ENCODE measurements at places on chromosomes 2 and 18. TPM values are rescaled to one million over a fixed set of nuclear protein-coding genes. Genes with fewer than 3 reads are reported as not detected.

- DNase-seq = no peak
Observed at GRCh38 chr2:195734395-195734794, 77.4 kb downstream of the SLC39A10 start.

DNA sequence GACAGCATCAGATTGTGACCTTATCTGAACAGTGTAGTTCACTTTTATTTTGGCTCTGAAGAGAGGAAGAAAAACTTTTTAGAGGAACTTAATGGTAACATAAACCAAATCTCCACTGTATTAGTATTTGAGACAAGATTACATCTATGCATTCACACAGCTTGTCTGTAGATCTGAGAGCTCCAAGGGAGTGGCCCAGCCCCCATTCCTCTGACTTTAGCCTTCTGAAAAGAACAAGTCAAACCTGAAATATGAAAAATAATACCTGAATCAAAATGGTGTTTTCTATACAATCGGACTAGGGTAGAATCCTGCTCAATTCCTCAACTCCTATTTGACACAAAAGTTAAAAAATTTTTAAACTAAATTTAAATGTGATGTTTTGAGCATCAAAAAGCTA, 23.1 kb downstream of the STARD7 start:
- no peak for DNase-seq

CYP27C1 gene
- total RNA-seq = 3.8 TPM

DNA sequence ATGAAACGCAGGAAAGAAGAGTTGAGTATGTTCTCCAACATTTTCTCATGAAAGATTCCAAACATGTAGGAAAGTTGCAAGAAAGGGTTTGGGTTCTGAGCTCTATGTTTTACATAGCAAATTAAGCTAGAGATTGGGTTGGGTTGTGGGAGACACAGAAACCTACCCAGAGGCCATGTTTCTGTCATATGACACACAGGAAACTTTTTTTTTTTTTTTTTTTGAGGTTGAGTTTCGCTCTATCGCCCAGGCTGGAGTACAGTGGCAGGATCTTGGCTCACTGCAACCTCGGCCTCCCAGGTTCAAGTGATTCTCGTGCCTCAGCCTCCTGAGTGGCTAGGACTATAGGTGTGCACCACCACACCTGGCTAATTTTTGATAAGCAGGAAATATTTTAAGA, 57.6 kb downstream of the DOCK10 start:
- DNase-seq = no peak

- no peak for DNase-seq
Observed at GRCh38 chr18:35662293-35663062, 80.9 kb downstream of the GALNT1 start.

RPE gene
- 92.3 TPM for total RNA-seq

DNA sequence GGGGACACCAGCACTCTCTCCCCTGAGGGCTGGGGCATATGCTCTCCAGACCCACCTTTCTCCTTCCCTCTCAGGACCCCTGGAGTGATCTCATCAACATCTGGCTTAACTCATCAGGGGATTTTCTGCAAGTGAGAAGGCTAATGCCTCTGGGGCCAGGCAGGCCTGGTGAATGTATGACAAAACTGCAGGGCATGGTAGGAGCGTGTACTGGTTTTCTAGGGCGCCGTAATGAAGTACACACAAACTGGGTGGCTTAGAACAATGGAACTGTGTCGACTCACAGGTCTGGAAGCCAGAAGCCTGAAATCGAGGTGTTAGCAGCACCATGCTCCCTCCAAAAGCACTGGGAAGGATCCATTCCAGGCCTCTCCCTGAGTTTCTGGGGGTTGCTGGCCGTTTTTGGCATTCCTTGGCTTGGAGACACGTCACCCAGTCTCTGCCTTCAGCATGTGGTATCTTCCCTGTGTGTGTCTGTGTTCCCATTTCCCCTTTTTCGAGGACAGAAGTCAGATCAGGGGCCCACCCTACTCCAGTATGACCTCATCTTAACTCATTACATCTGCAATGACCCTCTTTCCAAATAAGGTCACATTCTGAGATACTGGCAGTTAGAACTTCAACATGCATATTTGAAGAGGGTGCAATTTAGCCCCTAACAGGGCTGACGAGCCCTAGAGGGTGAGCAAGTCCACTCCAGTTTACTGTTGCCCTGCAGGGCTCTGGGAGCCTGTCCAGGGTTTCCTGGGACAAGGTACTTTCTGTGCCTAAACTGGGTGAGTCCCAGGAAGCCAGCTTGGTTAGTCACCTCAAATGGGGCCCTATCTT, 45.5 kb upstream of the CAB39 start:
- DNase-seq = peak; percentile 26

STPG4 gene
- total RNA-seq = not detected

DNA sequence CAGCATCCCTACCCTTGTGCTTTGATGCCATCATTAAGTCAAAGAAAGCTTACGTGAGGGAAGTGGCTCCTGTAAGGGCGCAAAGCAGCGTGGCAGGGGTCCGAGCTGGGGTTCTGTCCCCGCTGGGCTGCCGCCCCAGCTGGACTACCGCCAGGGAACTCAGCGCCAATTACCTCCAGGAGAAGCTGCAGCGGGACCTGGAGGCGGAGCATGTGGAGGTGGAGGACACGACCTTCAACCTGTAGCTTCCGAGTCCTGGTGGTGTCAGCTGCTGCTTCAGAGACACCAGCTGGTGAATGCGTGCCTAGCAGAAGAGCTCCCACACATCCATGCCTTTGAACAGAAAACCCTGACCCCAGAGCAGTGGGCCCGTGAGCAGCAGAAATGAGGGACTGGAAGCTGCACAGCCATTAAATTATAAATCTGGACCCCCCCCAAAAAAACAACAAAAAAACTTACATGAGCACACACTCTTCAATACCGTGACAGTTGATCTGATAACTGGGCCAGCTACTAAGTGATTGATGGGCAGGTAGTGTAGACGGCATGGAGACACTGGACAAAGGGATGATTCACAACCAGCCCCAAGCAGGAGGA, 20.1 kb upstream of the YES1 start:
- peak; percentile 48 for DNase-seq

GRCh38 chr2:211351987-211352386, 795.6 kb downstream of the CPS1 start:
- no peak for DNase-seq

- no peak for DNase-seq
Observed at GRCh38 chr2:121998751-121999150, 243.3 kb downstream of the TSN start.

DNA sequence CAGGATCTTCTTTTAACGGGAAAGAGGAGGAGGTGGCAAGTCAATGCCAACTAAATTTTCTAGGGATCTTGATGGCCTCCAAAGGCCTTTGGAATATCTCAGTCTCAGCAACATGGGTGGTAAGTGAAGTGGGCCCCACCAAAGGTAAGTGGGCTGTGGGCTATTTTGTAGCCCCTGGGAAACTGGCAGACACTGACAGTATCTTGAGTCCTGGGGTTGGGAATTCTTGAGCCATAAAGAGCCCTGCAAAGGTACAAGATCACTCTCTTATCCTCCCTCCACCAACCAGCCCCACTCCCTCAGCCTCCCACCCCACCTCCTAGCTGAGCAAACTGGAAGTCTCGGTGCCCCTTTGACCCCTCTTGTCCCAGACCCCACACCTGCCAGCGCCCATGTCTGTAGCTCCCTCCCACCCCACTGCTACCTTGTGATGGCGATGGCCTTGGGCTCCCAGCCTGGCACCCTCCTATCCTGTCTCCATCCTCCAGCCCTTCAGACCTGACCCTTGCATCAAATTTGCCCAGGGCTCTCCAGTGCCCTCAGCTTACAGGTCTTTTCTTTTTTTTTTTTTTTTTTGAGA, 8.5 kb downstream of the ATP6V1B1 start:
- DNase-seq = no peak

DNA sequence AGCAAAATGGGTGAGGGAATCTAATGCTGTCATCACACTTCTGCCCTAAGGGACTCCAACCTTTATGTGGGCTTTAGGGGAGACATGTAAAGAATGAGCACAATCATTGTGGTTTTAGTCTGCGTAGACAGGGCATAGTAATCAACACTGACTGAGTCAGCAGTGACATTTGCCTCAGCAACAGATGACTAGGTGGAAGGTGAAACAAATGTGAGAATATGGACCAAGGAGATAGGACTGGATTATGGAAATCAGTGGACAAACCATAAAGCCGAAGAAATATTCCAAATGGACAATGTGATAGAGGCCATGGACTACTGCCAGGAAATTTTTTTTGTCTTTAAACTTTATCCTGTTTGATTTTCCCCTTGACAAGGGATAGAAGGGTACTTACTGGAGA, 83.9 kb downstream of the PDK1 start:
- no peak for DNase-seq

DNA sequence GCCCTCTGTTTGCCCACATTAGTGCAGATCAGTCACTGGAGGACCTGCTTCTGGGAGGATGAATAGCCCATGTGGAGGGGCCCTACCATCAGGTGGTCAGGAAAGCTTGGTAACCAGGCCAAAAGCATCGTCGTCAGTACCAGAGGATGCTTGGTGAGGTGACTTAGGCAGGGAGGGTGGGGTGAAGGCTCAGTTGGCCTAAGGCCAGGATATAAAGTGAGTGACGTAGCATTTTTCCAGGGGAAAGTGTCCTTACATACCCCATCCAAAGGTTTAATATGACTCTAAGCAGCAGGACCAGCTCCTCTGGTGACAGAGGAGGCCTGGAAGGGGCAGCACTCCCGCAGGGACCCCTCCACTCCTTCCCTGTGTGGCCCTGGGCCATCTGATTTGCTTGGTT, 27.7 kb upstream of the DNMT3A start:
- DNase-seq = no peak

SPAST gene
- total RNA-seq = 43.6 TPM

DNA sequence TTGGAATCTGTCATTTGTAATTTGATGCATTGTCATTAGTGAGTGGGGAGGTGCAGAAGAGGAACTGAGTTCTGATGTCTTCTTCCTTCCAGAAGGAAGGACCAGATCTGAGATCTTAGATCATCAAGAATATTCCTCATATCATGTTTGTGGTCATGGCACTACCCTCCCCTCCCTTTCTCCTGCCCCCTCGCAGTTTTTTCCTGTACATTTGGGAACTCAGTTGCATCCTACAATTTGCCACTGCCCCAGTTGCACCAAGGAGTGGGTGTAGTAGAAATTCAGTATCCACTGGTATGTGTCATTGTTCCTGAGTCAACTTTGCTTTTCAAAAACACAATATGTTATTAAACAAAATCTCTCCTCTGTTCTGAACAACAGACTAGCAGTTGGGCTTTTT, 26.6 kb upstream of the ACVR1 start:
- DNase-seq = no peak

REG1A gene
- total RNA-seq = 2.3 TPM

SPRED2 gene
- total RNA-seq = 13.5 TPM

DNA sequence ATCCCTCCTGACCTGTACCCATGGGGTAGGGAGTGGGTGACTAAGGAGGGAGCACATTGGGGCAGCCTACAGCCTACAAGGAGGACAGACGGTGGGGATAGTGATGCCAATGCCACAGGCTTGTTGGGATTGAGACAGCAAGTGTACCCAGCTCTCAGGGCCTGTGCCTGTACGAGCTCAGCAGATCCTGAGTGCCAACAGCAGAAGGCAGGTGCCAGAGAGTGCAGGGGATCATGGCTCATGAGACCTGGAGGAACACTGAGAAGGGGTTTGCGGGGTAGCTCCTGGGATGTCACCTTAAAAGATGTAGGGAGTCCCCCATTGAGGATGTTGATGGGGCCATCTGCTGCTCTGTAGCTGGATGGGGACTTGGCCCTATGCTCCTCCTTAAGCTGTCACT, 10.3 kb upstream of the SNED1 start:
- DNase-seq = no peak

GRCh38 chr2:232418056-232418455, 11.4 kb downstream of the ALPG start:
- DNase-seq = no peak

GRCh38 chr2:2271469-2271941, 59.6 kb downstream of the MYT1L start:
- no peak for DNase-seq

DNA sequence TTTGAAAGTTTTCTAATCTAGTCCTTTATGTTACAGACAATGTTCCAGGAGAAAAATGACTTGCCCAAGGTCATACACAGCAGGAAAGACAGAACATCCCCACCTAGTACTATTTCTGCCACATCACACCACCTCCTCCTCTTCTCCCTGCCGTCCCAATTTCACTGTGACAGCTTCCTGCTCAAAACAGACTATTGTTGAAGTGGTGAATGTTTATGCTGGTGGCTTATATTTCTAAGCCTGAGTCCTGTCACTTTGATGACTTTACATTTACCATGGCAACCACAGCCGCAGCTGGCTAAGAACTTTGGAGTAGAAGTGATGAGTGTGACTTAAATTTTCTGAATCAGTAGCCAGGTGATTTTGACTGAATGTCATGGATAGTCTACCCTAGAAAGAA, 10.0 kb downstream of the GALNT5 start:
- no peak for DNase-seq

- no peak for DNase-seq
Observed at GRCh38 chr2:108278631-108279030, 10.1 kb upstream of the SULT1C2 start.

EPC2 gene
- total RNA-seq = 39.3 TPM

GRCh38 chr2:184814421-184814820, 216.1 kb downstream of the ZNF804A start:
- peak; percentile 15 for DNase-seq

CFAP221 gene
- total RNA-seq = 0.74 TPM

- no peak for DNase-seq
Observed at GRCh38 chr2:222805591-222806304, 55.1 kb upstream of the ACSL3 start.

GRCh38 chr2:217667512-217667911, 335.3 kb downstream of the TNS1 start:
- DNase-seq = no peak

DNA sequence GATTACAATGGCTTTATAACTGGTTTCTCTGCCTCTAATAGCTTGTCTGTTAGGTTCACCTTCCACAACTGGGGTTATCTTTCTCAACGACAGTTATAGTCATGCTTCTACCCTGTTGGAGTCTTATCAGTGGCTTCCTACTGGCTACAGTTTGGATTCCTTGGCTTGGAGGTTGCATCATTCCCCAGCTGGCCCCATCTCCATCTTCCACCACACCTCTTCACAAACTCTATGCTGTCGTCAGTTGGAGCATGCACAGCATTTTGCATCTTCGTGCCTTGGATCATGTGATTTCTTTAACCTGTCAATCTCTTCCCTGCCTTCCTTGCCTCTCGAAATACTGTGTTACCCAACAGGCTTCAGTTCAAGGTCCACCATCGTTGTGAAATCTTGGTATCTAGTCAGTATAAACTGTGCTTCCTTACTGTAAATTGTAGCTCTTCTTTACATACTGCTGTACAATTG, 316.3 kb upstream of the CXCR4 start:
- DNase-seq = no peak

ANKZF1 gene
- 76.3 TPM for total RNA-seq

DNA sequence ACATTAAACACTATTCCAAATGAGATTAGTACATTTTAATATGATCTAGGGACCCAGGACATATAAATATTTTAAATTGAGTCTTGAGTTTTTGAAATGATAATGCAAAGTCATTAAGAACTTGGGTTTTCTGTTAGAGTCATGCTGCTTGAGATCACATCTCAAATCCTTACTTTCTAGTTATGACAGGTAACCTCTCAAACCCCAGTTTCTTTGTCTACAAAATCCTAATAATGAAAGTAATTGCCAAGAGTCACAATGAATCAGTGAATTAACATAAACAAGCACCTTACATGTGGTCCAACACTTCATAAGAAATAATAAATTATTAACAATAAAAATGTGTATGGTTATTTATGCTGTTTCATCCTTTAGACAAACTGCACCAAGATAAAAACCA, 607.6 kb downstream of the LRP1B start:
- DNase-seq = no peak

- no peak for DNase-seq
Observed at GRCh38 chr2:121231385-121232000, 53.5 kb downstream of the TFCP2L1 start.

Data from neural progenitor cell (in vitro differentiated cells).